Mammary microvascular endothelial cell (primary cell): ENCODE measurements at places on chromosomes 7 and 10. TPM values are rescaled to one million over a fixed set of nuclear protein-coding genes. Genes with fewer than 3 reads are reported as not detected.

Gene IL15RA
- 40.6 and 52.3 TPM in 2 replicates for total RNA-seq

Gene CFAP43
- 0.15 TPM in 1 of 2 replicates, not detected in the other for total RNA-seq

Gene NPY
- not detected in 2 replicates for total RNA-seq

Gene SLC13A1
- not detected in 2 replicates for total RNA-seq

Gene EBF3
- 11.9 and 13.4 TPM in 2 replicates for total RNA-seq

Gene STRIP2
- 8.2 and 8.8 TPM in 2 replicates for total RNA-seq

Gene CLIP2
- 29.5 and 30.0 TPM in 2 replicates for total RNA-seq

Gene HMX3
- total RNA-seq: 0.10 TPM in 1 of 2 replicates, not detected in the other

Gene TBL2
- total RNA-seq: 39.0 and 39.4 TPM in 2 replicates

Gene LRMDA
- 8.8 and 13.7 TPM in 2 replicates for total RNA-seq

Gene PPP1R3A
- total RNA-seq: not detected in 2 replicates

Gene ASB10
- not detected in 2 replicates for total RNA-seq

Gene HECW1
- not detected in 2 replicates for total RNA-seq

Gene CHST15
- total RNA-seq: 14.1 and 15.8 TPM in 2 replicates

Gene NME8
- not detected in 2 replicates for total RNA-seq

Gene PRKAG2
- 50.9 and 53.5 TPM in 2 replicates for total RNA-seq

Gene NACAD
- total RNA-seq: 0.73 and 1.3 TPM in 2 replicates

Gene ANKRD22
- total RNA-seq: not detected in 2 replicates

Gene MSS51
- total RNA-seq: 0.30 and 0.40 TPM in 2 replicates

Gene BCL7B
- total RNA-seq: 65.4 and 66.0 TPM in 2 replicates

Gene KDM7A
- 2.0 and 2.7 TPM in 2 replicates for total RNA-seq

Gene PRPS1L1
- not detected in 2 replicates for total RNA-seq

Gene CXCL12
- total RNA-seq: 16.2 and 19.4 TPM in 2 replicates

Gene SLC16A9
- 0.10 and 0.13 TPM in 2 replicates for total RNA-seq

Gene INMT
- total RNA-seq: 0.27 and 0.64 TPM in 2 replicates

Gene HYAL4
- total RNA-seq: 0.49 TPM in 1 of 2 replicates, not detected in the other
